ENCODE measurements at places on chromosomes 5 and 9.

GRCh38 chr9:118362596-118362995 lies 658.4 kb downstream of the TLR4 start:
- DNase-seq = no peak

- no peak for DNase-seq
Measured at GRCh38 chr5:39750661-39751060, 325.9 kb upstream of the DAB2 start.

GRCh38 chr9:121853617-121854395 lies 202.4 kb downstream of the DAB2IP start:
- DNase-seq = no peak

- DNase-seq = no peak
Measured at GRCh38 chr5:171577042-171577758, 157.8 kb downstream of the FGF18 start.

- DNase-seq = no peak
Measured at GRCh38 chr9:130288926-130289690, 23.5 kb downstream of the HMCN2 start.

DNA sequence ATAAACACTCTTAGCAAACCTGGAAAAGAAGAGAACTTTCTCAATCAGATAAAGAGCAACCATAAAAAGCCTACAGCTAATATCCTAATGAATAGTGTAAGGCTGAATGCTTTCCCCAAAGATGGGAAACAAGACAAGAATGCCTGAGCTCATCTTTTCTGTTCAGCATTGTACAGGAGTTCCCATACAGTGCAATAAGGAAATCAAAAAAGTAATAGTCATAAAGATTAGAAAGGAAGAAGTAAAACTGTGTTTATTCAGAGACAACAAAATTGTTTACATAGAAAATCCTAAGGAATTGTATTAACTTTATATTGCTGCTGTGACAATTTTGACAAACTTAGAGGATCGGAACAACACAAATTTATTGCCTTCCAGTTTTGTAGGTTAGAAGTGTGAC lies 330.7 kb upstream of the SLC24A2 start:
- DNase-seq = no peak

DNA sequence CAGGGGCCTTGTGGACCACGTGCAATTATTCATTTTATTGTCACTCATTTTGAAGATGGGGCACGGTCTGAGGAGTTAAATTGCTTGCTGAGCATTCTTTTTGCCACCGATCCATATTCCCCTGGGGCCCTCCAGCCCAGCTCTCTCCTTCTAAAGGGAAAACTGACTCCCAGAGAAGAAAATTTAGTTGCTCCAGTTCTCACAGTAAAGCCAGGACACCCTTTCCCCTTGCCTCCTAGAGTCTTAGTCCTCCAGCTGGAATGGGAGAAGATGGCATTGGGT lies 1.0 kb upstream of the PANK3 start:
- DNase-seq = no peak

DNA sequence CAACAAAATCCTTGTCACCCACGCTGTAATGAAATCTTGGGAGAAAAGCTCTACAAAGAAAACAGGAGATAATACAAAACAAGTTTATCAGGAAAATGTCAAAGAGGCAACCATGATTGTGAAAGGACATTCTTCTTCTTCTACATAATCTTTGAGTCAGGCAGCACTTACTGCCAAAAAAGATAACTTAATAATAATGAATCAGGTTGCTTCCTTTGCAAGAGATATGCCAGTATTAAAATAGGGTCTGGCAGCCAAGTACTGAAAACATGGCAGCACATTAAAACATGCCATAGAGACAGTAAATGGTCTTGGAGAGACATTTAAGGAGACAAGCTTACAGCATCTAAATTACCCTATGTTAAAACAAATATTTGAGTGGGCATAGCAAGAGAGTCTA lies 1573.4 kb downstream of the EFNA5 start:
- no peak for DNase-seq
